ENCODE measurements at places on chromosomes 12 and 14.

GRCh38 chr14:61557262-61557661, 138.1 kb upstream of the HIF1A start:
- DNase-seq = no peak

DNA sequence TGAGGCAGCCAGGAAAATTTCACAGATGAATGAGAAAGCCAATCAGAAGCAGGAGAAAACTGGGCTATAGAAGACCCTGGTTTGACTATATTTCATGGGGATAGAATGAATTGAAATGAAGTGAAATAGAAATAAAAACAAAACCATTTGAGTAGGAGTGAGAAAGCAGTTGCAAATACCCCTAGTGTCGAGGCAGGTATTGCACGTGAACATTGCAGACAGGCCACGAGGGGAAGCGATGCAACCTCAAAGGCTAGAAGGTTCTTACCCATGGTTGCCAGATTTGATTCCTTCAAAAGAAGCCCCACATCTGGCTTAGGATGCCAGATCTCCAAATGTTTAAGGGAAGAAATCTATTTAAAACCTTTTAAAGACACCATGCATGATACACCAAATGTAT, 648.9 kb downstream of the VRK1 start:
- no peak for DNase-seq

GRCh38 chr12:7716381-7716780, 5.1 kb downstream of the DPPA3 start:
- no peak for DNase-seq

- DNase-seq = no peak
Observed at GRCh38 chr14:73397810-73398209, 60.5 kb downstream of the NUMB start.

DNA sequence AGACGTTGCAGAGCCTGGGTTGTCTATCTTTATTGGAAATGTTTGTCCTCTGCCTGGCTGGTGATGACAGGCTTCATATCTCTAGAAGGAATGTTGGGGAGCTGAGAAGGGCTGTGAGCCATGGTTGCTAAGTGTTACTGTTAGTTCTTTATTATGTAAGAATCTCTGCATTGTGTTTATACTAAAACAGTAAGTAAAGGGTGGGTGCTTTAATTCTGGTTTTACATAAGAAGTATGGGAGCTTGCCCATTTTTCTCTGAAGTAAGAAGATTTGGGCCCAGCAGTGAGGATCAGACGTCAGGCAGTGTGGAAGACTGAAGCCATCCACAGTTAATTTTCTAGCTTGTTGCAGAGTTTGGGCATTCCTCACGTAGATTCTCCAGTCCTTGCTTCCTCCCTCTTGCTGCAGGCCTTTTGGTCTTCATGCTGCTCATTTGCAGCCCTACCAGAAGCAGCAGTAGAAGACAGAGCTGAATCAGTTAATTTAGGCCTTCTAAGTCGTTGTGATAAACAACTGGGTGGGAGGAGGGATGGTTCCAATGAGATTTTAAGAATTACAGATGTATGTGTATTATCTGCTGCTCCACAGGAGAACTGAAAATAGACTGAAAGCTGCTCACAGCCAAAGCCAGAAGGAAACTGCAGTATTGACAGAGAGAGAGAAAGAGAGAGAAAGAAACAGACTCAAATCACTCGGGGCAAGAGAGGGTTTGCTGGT, 21.4 kb downstream of the WNT5B start:
- DNase-seq = no peak

DNA sequence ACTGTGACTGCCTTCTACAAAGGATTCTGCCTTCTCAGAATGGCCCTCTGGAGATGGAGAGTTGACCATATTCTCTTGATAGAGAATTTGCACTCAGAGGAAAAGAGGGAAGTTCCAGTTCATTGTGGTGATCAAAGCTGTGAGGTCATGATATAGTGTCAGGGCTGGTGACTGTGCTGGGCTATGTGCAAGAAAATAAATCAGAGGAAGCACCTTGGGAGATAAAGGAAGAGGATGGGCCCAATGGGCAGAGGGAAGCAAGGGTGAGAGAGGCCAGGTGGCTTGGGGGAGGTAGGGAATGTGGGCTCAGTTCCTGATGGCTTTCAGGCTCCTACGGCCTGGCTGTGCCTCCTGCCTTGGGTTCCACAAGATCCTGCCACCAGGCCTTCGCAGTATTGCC, 145.8 kb downstream of the SLC8A3 start:
- DNase-seq = no peak

- no peak for DNase-seq
Observed at GRCh38 chr12:78128211-78128610, 297.5 kb downstream of the NAV3 start.

DNA sequence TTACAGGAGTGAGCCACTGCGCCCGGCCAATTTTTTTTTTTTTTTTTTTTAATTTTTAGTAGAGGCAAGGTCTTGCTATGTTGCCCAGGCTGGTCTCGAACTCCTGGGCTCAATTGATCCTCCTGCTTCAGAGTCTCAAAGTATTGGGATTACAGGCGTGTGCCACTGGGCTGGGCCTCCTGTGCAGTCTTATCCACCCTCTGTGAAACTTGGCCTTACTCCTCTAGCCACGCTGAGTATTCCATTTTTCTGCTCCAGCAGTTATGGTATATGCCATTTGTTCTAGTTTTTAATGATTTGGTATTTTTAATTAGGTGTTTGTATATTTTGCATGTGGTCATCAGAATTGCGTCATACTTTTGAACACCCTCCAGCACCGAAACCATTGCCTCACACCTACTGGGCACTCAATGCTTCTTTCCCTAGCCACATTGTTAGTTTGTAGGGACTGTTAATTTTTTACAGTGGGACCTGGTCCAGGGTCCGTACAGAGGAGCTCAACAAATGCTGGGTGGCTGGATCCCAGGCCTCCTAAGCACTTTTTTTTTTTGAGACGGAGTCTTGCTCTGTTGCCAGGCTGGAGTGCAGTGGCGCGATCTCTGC, 11.4 kb downstream of the RIOX1 start:
- DNase-seq = no peak

- no peak for DNase-seq
Observed at GRCh38 chr12:29858270-29858786, 74.6 kb upstream of the TMTC1 start.
